ENCODE measurements at places on chromosomes 6 and 20. TPM values are rescaled to one million over a fixed set of nuclear protein-coding genes. Genes with fewer than 3 reads are reported as not detected.
A peak's percentile ranks its signal among the peaks of the same experiment; 100 is the strongest.

DNA sequence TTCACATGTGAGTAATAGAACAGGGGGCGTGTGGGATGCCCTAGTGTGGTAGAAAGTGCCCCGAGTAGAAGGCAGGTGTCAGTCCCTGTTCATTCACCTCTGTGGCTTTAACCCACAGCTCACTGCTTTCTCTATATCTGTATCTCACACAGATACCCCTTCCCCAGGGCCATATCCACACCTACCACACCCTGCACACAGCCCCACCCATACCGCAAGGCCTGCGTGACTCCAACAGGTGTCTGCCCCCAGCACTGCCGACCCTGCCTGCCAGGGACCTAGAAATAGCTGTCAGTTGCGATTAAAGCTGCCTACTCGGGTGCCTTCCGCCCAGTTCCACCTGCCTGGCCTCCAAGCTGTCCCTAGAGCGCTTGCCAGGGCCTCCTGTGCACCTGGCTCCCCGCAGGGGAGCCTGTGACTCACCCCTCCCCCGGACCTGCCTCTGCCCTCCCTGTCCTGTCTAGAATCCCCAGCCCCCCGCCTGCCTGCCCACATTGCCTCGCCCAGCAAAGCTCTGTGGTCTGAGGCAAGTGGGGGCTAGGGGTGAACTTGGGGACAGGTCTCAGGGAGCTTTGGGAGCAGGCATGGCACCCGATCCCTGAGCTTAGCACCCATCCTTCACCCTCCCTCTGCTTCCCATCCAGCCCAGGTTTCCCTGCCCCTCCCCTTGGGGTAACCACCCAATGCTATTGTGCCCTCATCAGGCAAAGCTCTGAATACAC is 38.3 kb upstream of the ID1 start:
- DNase-seq = no peak

DNA sequence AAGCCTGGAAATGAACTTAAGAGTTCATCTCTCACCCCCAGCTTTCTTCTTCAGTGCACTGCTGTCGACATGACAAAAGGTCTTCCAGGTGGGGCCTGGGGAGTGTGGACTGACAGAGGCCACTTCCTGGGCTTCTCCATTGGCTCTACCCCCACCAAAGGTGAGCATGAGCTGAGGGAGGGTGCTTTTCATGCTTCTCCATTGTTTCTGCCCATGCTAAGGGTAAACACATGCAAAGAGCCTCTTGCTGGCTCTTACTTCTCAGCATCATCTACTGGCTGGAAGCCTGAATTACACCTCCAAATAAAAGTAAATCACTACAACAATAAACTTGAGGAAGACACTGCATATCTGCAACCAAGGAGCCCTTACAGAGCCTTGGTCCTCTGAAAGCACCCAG is 227.2 kb downstream of the EPM2A start:
- DNase-seq = no peak

- DNase-seq = no peak
Measured at GRCh38 chr20:62332989-62333819, 30.4 kb downstream of the ADRM1 start.

DNA sequence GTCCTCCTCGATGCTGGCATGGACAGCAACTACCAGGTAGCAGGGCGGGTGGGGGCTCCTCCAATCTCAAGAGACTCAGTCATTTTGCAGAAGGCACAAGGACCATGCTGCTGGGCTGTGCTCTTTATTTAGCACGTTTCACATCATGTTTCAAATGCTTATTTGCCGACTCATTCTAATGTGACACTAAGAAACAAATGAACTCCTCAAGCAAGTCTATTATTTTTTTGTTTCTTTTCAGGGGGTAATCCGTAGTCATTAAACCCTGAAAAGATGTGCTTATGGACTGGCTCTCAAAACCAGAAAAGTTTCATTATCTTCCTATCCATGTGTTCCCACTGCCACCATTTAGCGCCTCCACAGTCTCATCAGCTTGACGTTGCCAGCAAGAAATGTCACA is 92.9 kb downstream of the ANKS1A start:
- no peak for DNase-seq

- DNase-seq = no peak
Measured at GRCh38 chr20:62575976-62576722, 66.2 kb upstream of the SLCO4A1 start.

GRCh38 chr6:104566411-104566810 is 293.3 kb downstream of the HACE1 start:
- no peak for DNase-seq

GRCh38 chr6:8269872-8270454 is 165.4 kb downstream of the SLC35B3 start:
- no peak for DNase-seq

GRCh38 chr6:28782113-28782673 is 141.6 kb downstream of the TRIM27 start:
- no peak for DNase-seq

GRCh38 chr6:30463242-30463641 is 26.1 kb upstream of the HLA-E start:
- DNase-seq = no peak

GRCh38 chr6:88972504-88973423 is 9.3 kb upstream of the RNGTT start:
- no peak for DNase-seq

DNA sequence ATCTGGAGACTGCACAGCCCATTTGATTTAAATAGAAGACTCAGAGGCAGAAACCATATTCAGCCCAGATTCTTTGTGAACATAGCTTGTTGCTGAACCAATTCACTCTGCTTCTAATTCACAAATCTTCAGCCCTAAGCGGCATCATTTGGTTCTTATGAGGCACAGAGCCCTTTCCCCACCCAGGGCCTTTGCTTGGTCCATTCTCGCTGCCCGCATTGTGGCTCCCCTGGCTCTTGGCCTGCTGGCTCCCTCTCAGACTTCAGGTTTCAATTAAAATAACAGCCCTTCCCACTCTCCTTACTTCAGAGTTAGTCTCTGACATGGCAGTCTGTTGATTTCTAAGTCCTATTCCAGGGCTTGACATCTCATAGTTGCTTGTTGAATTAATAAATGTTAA is 9.4 kb upstream of the TMEM14A start:
- no peak for DNase-seq

GRCh38 chr6:68632734-68633133 is 2.3 kb upstream of the ADGRB3 start:
- no peak for DNase-seq

DNA sequence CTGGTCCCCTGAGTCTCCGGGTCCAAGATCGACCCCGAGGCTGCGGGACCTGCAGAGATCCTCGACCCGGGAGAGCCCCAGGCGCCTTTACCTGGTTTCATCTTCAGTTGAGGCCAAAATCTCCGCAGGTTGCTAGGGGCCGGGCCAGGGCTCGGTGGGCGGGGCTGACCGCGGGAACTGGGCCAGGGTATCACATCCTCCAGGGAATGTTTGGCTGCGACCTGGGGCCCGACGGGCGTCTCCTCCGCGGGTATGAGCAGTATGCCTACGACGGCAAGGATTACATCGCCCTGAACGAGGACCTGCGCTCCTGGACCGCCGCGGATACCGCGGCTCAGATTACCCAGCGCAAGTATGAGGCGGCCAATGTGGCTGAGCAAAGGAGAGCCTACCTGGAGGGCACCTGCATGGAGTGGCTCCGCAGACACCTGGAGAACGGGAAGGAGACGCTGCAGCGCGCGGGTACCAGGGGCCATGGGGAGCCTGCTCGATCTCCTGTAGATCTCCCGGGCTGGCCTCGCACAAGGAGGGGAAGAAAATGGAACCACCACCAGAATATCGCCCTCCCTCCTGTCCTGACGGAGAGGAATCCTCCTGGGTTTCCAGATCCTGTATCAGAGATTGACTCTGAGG is 53.8 kb upstream of the POLR1H start:
- DNase-seq = no peak

DNA sequence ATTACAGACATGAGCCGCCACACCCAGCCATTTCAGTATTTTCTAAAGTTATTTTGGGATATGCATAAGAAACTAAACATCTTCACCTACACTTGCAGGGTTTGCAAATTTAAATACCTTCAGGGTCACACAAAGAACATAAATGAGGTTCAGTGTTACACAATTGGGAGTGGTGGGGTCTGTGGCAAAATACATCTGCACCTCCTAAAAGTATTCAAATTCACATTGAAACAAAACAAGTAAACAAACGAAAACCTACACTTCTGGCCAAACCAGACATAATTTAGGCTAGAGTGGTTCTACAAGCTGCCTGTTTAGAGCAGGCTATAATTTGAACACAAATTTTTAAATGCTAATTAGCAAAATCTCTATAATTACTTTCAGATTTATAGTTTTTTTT is 34.6 kb downstream of the MAPK14 start:
- DNase-seq = no peak

DNA sequence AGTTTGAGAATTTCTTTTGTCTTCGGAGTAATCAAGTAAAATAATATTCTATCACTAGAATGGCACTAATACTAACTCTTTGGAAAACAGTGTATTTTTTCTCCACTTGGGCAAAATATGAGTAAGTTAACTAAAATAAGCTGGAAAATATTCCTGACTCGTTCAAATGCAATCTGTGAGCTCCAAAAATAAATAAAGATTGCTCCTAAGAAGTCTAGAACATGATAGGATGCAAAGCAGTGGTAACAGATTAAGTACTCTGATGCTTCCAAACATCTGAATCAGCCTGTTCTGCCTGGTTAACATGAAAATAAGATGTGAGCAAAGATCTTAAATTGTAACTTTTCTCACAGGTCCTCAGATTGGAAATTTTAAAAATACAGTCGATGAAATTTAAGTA is 285.1 kb upstream of the ID4 start:
- no peak for DNase-seq

DNA sequence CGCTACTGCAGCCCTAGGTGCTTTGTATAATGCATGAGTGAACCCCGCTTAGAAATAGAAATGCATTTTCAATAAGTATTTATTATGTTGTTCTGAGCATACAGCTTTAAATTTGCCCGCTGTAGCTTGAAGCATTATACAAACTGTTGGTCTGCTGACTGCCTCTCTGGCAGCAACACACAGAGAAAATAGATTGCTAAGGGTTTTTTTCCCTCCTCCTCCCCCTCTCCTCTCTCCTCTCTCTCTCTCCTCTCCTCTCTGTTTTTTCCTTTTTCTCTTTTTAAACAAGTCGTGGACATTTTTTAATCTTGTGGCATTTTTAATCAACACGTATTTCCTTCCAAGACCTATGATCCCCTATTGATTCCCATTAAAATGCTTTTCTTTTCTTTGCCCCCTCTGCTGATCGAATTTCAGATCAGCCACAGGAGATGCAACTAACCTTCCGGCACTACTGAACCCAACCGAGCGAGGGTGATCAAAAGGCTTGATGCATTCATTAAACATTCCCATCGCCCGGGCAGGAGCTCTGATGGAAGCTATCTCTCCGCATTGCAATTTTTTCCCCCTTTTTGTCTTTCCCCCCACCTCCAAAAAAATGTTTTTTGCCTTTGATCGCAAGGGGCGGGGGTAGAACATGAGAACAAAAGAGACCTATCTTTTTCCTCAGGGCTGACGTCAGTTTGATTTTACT is 90.7 kb upstream of the ARID1B start:
- DNase-seq = peak; percentile 43

DNA sequence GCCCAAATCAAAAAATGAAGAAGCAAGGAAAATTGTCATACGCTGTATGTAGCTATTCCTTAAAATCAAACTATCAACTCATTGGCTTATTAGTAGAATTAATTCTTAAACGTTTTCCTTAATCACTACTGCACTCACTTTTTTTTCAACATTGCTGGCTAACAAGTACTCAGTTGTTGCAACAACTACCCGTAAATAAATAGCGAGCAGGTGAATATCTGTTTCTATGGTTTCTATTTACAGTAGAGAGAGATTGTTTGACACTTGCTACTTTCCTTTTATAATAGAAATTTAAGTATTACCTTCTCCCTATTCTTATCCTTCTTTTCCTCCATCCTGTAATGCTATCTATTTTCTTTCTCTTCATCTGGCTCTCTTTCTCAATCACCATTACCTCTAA is 25.1 kb downstream of the FRK start:
- no peak for DNase-seq

GRCh38 chr6:43773050-43773979 is 3.3 kb downstream of the VEGFA start:
- peak; percentile 85 for DNase-seq

DNA sequence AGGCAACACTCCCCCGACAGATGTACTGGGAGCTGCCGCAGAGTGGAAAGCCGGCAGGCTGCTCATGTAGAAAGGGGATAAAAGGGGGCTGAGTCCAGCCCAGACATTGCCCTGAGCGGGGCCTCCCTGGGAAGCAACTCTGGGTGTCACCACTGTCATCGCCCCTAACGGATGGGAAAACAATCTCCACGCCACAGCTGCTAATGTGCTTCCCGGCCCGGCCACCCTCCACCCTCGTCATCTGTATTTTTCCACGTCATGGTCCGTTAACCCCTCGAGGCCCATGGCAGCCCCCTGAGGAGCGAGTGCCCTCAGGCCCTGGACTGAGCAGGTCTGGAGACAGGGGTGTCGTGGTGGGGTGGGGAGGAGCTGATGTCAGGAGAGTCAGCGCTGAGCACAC is 227.4 kb downstream of the DLL1 start:
- peak; percentile 3 for DNase-seq

GRCh38 chr20:57708694-57709673 is 831 bp downstream of the PMEPA1 start:
- no peak for DNase-seq

- DNase-seq = no peak
Measured at GRCh38 chr6:38095054-38095453, 275.5 kb downstream of the ZFAND3 start.

GRCh38 chr6:154510144-154510905 is at the start of gene CNKSR3:
Gene CNKSR3, minus strand, starts transcription at chr6:154510685. Its CDS starts 571 bp downstream, at chr6:154510114.
- peak; percentile 70 for DNase-seq

DNA sequence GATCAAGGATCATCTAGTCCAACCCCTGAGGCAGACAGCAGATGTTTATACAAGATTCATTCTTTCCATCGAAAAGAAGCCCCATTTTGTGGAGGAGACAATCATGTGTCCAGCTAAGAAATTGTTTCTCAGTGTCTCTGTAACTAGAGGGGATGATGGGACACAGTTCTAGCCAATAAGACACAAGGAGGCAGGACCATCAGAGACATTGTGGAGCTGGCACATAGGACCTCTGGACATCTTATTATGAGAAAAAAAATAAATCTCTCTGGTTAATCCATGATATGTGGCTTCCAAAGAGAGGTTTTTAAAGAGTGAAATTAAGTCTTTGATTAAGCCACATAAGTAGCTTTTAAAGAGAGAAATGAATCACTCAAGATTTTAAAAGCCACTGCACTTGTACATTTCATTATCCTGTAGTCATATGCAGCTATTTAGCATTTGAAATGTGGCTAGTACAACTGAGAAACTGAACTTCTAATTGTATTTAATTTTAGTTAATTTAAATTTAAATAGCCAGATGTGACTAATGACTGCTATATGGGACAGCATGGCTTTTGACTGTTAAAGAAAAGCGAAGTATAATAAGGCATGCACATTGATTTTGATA is 176.8 kb downstream of the TASP1 start:
- no peak for DNase-seq

GRCh38 chr6:152360034-152360433 is 277.1 kb downstream of the SYNE1 start:
- DNase-seq = no peak

GRCh38 chr20:9514072-9514460 is 324 bp upstream of the LAMP5 start:
- no peak for DNase-seq

- DNase-seq = no peak
Measured at GRCh38 chr6:157800420-157801237, 22.4 kb upstream of the SNX9 start.

The RAB44 gene
- 0.09 TPM for total RNA-seq

The NPBWR2 gene
- not detected for total RNA-seq

The BPIFB1 gene
- not detected for total RNA-seq

The BPIFB6 gene
- total RNA-seq = not detected

The TCP11 gene
- not detected for total RNA-seq

The DOP1A gene
- 12.4 TPM for total RNA-seq

The IRF4 gene
- 0.56 TPM for total RNA-seq

The DDX27 gene
- 39.7 TPM for total RNA-seq

The TRIM10 gene
- total RNA-seq = not detected

The LTB gene
- not detected for total RNA-seq

The LY6G6F gene
- total RNA-seq = not detected

All from gastrocnemius medialis (tissue), 4 donors.